ENCODE measurements at places on chromosomes 5 and 9. TPM values are rescaled to one million over a fixed set of nuclear protein-coding genes. Genes with fewer than 3 reads are reported as not detected.

Gene WHRN
- total RNA-seq: 5.3 TPM

Gene PURA
- total RNA-seq: 61.0 TPM

Gene ZNF658
- total RNA-seq: 9.3 TPM

Gene IL5
- total RNA-seq: not detected

Gene TNC
- total RNA-seq: 28.6 TPM

Gene EGFLAM
- total RNA-seq: 48.2 TPM

Gene SLC35A4
- total RNA-seq: 37.9 TPM

Gene EGFL7
- total RNA-seq: 242 TPM

Gene FOXD1
- total RNA-seq: 99.3 TPM

Gene MARVELD2
- 3.6 TPM for total RNA-seq

Gene SEMA5A
- total RNA-seq: 109 TPM

Gene C9orf50
- total RNA-seq: 2.2 TPM

DNA sequence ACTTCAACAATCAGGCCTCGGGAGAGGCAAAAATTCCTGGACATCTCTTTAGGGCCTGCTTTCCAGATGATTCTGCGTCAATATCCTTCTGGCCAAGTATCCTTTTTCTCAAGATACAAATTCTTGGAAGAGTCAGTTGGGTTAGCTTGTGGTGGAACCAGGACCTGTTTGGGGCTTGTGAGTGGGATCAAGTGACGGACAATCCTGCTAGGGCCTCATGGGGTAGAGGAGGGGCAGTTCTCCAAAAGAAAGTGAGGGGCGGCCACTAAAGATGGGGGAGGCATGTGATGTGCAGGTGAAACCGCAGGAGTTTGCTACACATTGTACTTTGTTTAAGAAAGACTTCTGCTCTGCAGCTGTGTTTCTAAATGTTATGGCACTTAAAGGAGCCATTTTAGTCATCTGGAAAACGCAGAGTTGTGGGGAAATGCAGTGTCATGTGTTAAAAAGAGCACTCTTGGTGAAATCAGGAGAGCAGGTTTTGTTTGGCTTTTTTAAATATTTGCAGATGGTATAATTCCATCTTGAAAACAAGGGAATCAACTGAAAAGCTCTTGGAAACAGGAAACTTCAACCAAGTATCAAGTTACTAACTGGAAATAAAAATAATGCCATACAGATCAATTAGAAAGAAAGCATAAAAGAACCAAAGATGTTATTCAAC lies 27.4 kb upstream of the GSN start:
- DNase-seq: no peak

DNA sequence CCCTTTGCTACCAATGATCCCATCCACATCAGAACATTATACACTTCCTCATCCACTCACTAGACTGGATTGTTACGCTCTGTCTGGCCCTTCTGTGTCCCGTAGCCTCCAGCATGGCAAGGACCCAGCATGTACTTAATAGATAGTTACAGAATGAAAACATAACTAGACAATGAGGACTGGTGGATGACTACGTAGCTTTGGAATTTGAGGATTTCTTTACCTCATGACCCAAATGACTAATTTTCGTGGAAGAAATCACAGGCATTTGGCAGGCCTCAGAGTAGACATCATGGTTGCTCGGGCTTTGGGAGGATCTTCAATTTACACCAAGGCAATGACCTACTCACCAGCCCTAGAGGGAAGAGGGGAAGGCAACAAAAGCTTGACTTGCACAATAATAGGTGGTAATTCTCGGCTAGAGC lies 299.8 kb downstream of the TLE1 start:
- DNase-seq: no peak

- no peak for DNase-seq
These were observed 1.5 kb downstream of the NFIL3 start for GRCh38 chr9:91421971-91422757.

DNA sequence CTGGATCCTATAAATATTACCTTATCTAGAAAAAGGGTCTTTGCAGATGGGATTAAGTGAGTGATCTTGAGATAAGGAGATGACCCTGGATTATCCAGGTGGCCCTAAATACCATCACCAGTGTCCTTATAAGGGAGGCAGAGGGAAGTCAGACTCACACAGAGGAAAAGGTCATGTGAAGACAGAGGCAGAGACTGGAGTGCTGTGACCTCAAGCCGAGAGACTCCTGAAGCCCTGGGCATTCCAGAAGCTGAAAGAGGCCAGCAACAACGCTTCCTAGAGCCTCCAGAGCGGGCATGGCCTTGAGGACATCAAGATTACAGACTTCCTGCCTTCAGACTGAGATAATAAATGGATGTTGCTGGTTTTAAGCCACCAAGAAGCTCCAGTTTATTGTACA lies 118.8 kb downstream of the ATPSCKMT start:
- no peak for DNase-seq

DNA sequence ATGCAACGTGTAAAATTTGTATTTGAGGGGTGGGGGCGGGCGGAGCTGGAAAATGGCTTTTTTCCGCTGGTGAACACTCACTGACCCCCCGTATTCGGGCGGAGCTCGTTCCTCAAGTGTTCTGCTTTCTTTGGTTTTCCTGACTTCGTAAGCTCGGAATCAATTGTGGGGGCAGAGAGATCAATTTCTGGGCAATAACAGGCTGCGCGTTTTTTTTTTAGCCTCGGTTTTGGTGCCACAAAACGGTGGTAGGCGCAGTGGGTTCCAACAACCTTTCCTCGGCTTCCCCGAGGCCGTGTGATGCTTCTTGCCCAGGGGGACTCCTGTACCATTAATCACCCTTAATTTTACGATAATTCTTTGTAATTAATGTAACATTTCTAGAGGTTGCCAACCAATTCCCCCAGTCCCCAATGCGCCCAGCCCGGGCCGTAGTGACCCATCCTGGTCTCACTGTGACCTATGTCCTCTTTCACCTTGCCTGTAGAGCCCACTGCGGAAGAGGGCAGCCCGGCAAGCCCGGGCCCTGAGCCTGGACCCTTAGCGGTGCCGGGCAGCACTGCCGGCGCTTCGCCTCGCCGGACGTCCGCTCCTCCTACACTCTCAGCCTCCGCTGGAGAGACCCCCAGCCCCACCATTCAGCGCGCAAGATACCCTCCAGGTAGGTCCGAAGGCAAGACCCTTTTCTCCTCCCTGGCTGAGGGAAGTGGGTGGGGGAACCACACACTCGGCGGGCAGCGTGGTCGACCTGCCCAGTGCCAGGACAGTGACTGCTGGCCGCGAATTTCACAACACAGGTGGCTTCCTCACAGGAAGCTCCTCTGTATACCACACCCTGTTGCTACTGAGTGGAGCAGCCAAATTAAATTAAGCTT lies 3.7 kb downstream of the NR4A3 start:
- DNase-seq: no peak

DNA sequence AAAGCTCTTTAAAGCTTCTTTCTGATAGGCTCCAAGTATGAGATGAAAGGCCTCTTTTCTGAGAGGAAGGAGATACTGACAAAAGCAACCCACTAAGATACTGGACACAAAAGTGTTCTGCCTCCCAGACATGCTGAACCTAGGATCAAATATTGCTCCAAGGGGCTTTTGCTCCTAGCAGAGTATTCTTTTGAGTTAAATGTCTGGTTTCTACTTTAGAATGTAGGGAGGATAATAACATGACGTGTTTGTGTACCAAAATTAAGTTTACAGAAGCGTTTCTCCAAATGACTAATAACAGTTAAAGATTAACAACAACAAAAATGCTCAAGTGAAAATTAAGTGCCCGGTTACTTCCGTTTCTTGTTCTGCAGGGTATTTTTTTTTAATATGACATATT lies 2293.3 kb upstream of the C9orf72 start:
- DNase-seq: no peak

GRCh38 chr9:133815781-133816180 lies 77.6 kb upstream of the SARDH start:
- no peak for DNase-seq

DNA sequence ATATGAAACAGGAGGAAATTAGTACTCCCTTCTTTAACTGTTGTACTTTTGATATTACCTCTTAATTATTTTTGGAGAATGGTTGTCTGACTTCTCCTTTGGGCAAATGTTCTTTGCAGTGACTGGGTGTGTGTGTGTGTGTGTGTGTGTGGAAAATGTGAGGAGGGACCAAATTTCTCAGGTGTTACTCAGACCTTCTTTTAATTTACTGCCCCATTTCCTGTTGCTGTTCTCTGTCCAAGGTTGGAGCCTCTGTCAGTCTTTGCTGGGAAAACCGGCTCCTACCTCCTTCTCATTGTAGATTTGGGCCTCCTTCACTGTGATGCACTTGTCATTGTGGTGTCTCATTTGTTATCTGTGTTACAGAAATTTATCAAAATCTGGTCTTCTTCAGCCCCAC lies 68.4 kb downstream of the PBX3 start:
- no peak for DNase-seq

DNA sequence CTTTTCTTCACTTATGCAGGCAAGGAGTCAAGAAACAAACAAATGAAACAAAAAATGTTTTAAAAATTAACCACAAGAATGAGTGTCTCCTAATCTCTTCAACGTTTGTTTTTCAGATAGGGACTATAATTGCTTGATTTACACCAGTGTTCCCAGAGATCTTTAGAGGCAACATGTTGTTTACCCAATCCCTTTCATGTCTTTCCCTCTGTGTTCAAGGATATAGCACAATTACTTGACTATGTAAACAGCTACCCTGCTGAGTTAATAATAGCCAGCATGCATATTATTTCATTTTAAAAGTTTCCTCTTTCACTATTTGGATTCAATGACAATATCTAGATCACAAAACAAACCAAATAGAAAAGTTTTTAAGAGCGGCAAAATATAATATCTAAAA lies 25.1 kb upstream of the SHISAL2B start:
- DNase-seq: no peak

DNA sequence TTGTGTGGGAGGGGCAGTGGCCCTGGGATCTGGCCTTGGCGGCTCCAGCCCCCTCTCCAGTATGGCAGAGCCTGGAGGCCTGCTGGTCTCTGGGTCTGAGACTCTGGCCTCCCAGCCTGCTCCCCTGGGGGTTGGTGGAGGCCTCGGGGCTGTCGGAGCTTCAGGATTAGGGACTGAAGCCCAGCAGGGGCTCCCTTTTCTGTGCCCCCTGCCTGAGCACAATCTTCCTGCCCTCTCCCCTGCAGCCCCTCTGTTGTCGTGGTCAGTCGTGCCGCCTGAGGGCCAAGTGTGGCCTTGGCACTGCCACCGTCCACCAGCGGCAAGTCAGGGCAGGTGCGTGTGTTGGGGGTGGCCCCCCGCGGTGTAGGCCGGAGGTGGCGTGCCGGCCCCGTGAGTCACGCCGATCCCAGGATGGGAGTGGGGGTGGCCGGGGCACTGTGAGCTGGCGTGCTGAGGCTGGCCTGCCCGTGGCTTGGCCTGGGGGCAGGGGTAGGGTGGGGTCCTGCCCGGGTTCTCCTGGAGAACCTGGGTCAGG lies 53.6 kb downstream of the RXRA start:
- DNase-seq: no peak

GRCh38 chr9:108463932-108464606 lies 391.7 kb downstream of the ACTL7B start:
- DNase-seq: no peak

- DNase-seq: no peak
These were observed 44.6 kb downstream of the DMRT2 start for GRCh38 chr9:1094749-1095148.

GRCh38 chr5:15290953-15291352 lies 209.0 kb upstream of the FBXL7 start:
- no peak for DNase-seq

- no peak for DNase-seq
These were observed 7.9 kb downstream of the RACK1 start for GRCh38 chr5:181235689-181236366.

DNA sequence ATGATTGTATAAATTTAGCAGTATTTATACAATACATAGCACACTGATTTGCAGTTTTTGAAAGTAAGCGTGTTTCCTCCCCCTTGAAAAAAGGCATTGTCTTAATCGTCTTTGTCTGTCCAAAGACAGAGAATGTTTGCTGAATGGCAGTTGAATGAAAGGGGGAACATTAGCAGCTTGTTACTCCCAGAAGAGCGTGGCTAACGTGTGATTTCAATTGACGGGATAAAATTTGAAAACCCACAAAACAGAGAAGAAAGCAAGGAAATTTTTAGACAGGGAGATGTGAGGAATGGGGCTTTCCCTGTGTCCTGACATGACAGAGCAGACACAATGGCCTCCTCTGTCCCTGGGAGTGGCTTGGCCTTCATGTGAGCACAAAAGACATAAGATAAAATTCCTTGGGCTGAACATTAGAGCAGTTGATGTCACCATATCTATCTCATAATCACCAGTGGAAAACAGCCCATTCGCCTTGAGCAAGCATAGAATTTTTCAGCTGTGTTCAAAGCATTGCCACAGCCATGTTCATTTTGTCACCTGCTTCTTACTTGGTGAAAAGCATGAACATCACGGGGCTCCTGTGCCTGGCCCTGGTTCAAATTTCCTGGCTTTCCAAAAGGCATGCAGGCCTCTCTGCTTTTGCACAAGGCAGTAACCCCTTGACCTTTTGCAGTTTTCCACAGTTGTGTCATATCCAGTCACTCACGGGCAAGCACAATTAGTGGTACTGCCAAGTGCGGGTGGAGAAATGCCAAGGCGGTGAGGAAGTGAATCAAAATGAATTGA lies 126.9 kb downstream of the TLE1 start:
- peak; percentile 59 for DNase-seq

DNA sequence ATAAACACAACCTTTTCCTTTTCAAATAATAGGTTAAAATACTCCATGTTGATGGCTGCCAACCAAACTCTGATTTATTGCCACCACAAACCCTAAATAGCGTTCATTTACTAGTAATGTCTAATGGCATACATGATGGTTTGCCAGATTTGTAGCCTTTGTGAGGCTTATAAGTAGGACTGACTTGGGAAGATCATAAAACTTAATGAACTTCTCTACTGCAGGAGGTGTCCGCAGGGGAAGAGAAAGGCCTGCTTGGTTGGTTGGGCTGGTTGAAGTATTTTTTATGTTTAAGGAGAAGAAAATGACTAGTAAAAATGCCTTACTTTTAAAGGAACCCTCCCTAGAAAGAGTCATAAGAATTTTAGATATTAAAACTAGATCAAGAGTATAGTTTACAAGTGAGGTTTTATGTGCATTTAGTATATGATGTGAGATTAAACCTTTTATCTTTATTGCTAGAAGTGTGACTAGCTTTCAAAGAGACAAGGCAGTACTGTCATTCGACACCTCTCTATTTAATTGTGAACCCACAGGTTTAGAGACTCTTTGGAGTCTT lies 5.0 kb downstream of the PBX3 start:
- DNase-seq: no peak

GRCh38 chr5:154559398-154560276 lies 81.6 kb upstream of the HAND1 start:
- no peak for DNase-seq

All from sciatic nerve (tissue), 2 donors.